Muscle of leg (tissue), 16 donors: ENCODE measurements at places on chromosomes 13 and 19. TPM values are rescaled to one million over a fixed set of nuclear protein-coding genes. Genes with fewer than 3 reads are reported as not detected.

F10 gene
- 41.0 TPM for total RNA-seq

SIGLEC10 gene
- total RNA-seq: 0.22 TPM

IGSF23 gene
- total RNA-seq: not detected

POU2F2 gene
- total RNA-seq: 0.35 TPM

PDCD5 gene
- 124 TPM for total RNA-seq

JSRP1 gene
- total RNA-seq: 73.2 TPM

TMEM238 gene
- 0.18 TPM for total RNA-seq

PCDH9 gene
- total RNA-seq: 8.3 TPM

FCAR gene
- not detected for total RNA-seq

PSG3 gene
- total RNA-seq: 1.3 TPM

TIMM50 gene
- total RNA-seq: 38.8 TPM

NLRP9 gene
- not detected for total RNA-seq

CEACAM7 gene
- total RNA-seq: not detected

BCAM gene
- total RNA-seq: 81.6 TPM

LILRA2 gene
- total RNA-seq: 0.53 TPM

PGLYRP1 gene
- total RNA-seq: 0.27 TPM

C19orf73 gene
- total RNA-seq: 0.35 TPM

ZNF460 gene
- total RNA-seq: 56.8 TPM

RFXANK gene
- 125 TPM for total RNA-seq

CDX2 gene
- not detected for total RNA-seq

ZNF749 gene
- total RNA-seq: 11.3 TPM

GPATCH1 gene
- total RNA-seq: 7.8 TPM

SHISA7 gene
- total RNA-seq: under 0.01 TPM

PTPRH gene
- 0.58 TPM for total RNA-seq

ATP1A3 gene
- total RNA-seq: 0.18 TPM

OXGR1 gene
- 0.75 TPM for total RNA-seq

PTH2 gene
- not detected for total RNA-seq

NDUFB7 gene
- total RNA-seq: 283 TPM

IL4I1 gene
- 0.53 TPM for total RNA-seq

ZNF28 gene
- total RNA-seq: 14.9 TPM

LRP3 gene
- total RNA-seq: 20.8 TPM
